ENCODE measurements at places on chromosomes 4 and X. TPM values are rescaled to one million over a fixed set of nuclear protein-coding genes. Genes with fewer than 3 reads are reported as not detected.

The ZDHHC15 gene
- 6.3 TPM for total RNA-seq

The ALB gene
- total RNA-seq: 0.96 TPM

The ITM2A gene
- 2.2 TPM for total RNA-seq

- no peak for DNase-seq
These were observed 538.3 kb upstream of the GALNT7 start for GRCh38 chr4:172630280-172630679.

- DNase-seq: no peak
These were observed 63.2 kb upstream of the HELT start for GRCh38 chr4:184955116-184955515.

The NXF2B gene
- total RNA-seq: 2.2 TPM

- peak; percentile 65 for DNase-seq
These were observed at the start of gene HEPH for GRCh38 chrX:66163849-66164411. HEPH (plus strand) TSS chrX:66164247; CDS start chrX:66170571, 6,324 bp downstream.
